ENCODE measurements at places on chromosomes 7 and 10.

GRCh38 chr10:104220522-104220921 lies 11.6 kb downstream of the CFAP43 start:
- DNase-seq, result no peak

DNA sequence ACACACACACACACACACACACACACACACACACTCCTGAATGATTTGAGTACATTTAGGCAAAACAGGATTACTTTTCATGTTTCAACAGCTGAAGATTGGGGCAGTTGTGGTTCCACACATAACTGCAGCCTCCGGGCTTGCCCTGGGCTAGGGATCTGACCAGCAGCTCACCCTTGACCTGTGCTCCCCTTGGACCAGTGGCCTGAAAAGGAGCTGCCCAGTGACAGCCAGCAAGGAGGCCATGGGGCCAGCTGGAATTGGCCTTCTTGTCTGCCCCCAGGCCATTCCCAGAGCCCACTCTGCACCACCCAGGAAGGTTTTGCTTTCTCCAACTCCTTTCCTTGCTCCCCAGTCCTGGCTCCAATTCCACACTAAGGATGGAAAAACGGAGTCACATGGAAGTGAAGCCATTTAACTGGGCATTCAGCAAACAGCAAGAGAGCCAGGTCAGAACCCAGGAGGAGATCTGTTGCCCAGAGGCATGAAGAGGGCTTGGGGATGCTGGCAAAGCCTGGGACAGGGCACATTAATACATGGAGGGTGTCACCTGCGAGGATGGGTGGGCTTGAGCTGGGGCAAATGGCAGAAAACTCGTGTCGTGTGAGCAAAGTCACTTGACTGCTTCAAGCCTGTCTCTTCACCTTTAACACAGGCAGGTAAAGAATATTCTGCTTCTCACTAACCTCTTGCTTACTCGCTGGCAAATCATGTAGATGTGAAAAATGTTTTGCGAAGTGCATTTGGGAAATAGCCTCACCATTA lies 61.5 kb upstream of the GDF10 start:
- DNase-seq, result no peak

DNA sequence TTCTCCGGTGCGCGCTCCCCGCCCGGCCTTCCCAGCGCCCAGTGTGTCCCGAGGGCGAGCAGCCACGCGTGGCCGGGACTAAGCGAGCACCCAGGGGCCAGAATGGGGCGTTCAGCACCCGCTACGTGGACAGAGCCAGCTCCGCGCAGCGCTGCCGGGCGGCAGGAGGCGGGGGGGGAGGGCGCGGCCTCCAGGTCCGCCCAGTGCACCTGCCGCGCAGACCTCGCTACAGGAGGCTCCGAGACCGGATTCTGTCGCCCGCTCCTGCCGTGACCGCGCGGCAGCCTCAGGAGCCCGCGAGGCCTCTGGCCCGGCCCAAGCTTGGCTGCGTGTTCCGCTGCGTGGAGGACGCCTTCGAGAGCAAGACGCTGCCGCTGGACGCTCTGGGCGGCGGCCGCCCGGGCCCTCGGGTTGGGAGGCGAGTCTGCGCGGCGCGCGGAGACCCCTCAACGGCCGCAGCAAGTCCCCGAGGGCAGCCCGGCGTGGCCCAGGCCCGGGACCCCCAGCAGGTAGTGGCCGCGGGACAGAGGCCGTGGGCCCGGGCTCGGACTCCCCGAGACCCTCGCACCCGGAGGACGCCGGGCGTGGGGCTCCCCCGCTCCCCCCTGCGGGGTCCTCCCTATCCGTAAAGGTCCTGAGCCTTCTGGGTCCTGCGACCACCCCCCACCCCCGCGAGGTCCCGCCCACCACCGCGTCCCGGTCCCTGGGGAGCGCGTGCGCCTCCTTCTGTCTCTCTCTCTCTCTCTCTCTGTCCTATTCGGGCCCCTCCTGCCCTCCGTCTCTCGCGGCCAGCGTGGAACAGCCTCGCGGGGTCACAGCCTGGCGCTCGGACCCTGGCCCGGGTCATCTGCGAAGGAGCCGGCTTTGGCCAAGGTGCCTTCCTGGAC lies 904 bp upstream of the DPYSL4 start:
- no peak for DNase-seq

DNA sequence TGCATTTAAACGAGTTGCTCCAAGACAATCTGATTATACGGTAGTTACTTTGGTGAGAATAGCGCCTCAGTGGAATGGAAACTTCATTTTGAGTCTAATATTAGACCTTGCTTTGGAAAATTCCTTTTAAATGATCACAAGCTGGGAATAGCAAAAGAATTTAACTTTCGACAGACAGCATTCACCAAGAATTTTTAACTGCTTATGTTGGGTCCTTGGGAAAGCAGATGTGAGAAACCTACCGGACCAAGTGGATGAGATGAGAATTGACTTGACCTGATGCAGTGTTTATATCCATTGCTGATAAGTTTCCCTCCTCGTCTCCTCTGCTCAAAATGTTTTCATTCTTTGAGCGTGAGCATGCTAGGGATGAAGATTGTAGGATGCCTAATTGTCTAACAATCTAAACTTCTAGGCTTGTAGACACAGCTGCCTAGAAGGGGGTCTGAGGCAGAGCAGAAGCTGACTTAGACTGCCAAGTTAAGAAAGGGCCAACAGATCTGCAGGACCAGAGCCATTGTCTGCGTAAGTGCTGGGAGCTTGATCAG lies 126.9 kb downstream of the CNNM2 start:
- no peak for DNase-seq

GRCh38 chr7:68440866-68441265 lies 1157.4 kb upstream of the AUTS2 start:
- no peak for DNase-seq

- no peak for DNase-seq
These were observed 131.2 kb downstream of the HDAC9 start for GRCh38 chr7:18626717-18627116.

DNA sequence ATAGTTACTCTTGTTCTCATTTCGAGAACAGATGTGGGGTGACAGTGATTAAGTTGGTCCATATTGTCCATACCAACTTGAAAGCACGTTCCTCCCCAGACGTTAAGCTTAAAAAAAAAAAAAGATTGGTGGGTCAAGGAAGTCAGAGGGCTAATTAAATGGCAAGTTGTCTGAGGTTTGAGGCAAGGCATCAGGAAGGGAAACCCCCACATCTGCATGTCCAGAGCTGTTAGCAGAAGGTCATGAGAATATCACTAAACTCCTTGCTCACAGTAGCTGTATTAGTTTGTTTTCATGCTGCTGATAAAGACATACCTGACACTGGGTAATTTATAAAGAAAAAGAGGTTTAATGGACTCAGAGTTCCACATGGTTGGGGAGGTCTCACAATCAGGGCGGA lies 415.6 kb upstream of the FZD8 start:
- no peak for DNase-seq

GRCh38 chr7:73831834-73832651 lies 1.2 kb downstream of the CLDN4 start:
- DNase-seq, result peak; percentile 87

GRCh38 chr7:47611045-47611511 lies 29.2 kb upstream of the TNS3 start:
- DNase-seq, result no peak

DNA sequence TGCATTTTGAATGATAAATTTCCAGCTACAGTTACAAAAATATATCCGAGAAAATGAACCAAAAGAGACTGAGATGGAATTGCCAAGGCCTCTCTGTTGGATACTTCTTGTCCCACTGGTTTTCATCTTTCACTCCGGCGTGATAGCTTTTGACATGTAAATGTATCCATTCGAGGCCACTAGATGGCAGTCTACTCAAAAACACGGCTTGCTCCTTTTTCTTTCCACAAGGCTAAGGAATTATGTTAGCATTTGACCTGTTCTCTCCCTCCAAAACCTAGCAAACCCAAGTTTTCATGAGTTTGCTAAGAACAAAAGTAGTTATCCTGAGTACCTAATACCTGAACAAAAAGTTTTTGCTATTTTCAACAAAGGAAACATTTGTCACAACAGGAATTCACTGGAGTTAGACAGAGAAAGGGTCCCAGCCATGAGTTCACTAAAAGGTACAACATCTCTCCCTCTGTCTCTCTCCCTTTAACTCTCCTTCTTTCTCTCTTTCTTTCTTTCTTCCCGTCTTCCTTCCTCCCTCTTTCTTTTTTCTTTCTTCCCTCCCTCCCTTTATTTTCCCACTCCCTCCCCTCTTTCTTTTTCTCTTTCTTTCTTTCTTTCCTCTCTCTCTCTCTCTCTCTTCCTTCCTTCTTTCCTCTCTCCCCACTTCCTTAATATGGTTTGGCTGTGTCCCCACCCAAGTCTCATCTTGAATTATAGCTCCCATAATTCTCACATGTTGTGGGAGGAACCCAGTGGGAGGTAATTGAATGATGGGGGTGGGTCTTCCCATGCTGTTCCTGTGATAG lies 207.9 kb upstream of the MYO3A start:
- no peak for DNase-seq

- no peak for DNase-seq
These were observed 133.7 kb downstream of the PIP4K2A start for GRCh38 chr10:22580711-22581110.

DNA sequence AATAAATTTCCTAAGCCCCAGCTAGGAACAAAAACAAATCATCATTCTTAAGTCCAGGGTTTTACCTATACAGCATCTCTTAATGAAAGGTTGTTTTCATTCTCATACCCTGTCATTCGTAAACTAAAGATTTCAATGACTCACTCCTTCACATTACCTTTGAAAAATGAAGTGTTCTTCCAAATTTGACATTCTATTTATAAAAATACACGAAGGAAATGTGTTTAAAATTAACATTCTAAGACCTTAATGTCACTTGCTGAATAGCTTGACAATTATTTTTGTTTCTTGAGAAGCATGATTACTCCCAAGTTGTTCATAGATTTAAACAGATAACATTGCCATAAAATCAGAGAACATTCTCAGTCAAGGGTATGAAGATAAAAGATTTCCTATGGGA lies 1188.3 kb upstream of the SORCS1 start:
- no peak for DNase-seq

DNA sequence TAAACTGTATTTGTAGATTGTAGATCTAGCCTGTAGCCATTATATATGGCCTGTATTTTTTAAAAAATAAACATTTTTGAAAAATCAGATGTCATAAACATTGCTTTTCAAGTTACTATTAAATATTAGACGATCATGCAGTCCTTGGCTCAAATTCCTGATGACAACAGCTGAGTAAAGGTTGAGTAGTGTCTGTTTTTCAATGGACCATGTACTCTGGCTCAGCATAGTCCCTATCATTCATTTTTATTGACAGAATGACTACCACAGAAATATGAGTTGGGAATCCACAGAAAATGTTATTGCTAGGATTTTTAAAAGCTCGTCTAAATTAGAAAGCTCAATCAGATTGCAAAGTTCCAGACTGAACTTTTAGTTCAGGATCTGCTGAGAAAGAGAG lies 145.4 kb downstream of the SORCS1 start:
- DNase-seq, result no peak

DNA sequence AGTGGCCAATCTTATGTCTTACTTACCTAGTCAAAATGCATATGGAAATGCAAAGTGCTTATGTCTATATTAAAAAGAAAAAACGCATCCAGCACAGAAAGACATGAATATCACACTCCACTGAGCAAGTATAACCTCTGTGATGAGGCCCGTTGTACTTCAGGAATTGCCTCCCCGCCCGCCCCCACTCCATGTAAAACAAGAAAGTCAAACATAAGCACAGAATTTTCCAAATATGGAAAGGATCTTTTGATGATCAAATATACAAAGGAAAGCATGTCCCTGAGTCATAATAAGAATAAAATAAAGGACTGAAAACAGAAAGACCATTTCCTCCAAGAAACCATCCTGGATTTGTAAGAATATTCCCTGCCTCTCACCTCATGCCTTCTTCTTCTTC lies 229.1 kb downstream of the BAMBI start:
- no peak for DNase-seq

GRCh38 chr7:82740246-82740848 lies 296.8 kb upstream of the CACNA2D1 start:
- DNase-seq, result no peak

DNA sequence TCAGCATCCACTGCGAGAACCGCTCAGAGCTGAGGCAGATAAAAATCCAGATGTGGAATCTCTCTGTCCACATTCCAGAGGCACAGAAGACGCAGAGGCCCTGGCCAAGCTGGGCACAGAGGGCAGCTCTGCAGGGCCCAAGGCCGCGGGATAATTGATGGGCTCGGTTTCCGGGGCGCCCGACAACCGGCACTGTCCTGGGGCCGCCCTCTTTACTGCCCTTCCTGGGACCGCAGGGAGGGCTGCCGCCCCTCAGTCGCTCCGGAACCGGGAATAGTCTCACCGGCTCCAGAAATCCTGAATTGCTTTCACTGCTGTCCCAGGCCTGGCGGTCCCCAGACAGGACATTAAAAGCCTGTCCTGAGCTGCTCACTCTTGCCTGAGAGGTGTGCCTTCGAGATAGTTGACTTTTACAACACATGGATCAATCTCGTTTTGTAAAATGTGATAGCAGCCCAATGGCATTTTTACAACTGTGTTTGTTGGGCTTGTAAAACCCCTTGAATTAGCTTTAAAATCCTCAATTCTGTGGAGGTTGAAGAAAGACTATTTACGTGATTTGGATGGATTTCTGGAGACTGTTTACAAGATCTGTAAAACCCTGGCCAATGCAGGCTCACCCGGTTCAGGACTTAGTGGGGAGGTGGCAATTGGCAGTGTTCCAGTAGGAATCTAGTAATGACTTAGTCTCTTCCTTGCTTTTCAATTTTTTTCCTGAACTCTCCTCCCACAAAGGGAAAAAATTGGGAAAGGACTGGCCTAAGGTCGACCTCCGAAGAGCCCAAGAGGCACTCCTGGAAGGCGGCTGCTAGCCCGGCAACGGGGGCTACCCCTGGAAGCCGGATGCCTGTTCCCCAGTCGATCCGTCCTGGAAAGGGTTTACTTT lies 1.4 kb upstream of the HOXA6 start:
- no peak for DNase-seq

DNA sequence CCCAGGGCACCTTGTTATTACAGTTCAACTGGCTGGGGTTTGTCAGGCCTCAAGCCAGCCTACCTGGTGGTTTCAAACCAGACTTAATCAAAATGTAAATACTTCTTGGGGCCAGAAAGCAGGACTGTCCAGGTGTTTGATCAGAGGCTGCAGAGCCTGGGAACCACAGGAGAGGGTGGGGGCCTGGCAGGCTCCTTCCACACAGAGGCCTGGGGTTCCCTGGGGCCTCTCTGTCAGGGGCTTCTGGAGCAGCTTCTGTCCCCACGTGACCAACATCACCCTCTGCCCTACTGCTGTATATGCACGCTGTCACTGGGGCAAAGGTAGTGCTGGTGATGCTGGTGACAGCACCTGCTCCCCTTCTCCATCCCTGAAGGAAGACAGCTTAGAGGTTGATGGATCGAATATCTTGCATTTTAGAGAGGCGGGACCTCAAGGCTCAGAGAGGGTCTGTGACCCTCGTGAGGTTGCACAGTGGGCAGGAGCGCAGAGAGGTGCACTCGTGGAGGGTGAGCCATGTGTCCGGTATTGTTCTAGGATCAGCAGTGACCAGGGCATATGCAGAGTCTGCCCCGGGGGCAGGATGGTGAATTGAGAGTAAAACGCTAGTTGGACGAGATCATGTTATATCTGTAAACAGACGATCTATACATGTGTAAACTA lies 95.4 kb downstream of the GRK5 start:
- DNase-seq, result no peak

- no peak for DNase-seq
These were observed 49.3 kb downstream of the TPK1 start for GRCh38 chr7:144786522-144786921.

Measured in suprapubic skin (tissue), 4 donors.